ENCODE measurements at places on chromosomes 6 and 20.
A peak's percentile ranks its signal among the peaks of the same experiment; 100 is the strongest.

DNA sequence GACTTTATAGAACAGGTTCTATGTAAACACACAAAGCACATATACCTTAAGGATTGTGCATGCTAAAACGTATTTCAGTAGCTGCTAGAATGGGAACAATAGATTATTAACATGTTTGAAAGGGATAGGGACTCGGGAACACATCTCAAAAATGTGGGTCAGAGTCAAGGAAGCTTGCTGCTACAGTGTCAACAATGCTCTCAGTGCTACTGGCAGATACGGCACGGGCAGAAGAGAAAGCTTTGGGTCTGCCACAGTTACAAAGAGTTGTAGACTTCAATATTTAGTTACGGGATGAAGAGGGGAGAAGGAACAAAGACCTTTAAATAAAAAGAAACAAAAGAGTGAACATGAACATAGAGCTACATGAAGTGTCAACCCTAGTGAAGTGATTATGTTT is 170.5 kb downstream of the BACH2 start:
- DNase-seq, result no peak

GRCh38 chr6:75516757-75517156 is 23.2 kb upstream of the FILIP1 start:
- DNase-seq, result no peak

GRCh38 chr20:2746636-2747265 is 53.7 kb downstream of the CPXM1 start:
- DNase-seq, result no peak

DNA sequence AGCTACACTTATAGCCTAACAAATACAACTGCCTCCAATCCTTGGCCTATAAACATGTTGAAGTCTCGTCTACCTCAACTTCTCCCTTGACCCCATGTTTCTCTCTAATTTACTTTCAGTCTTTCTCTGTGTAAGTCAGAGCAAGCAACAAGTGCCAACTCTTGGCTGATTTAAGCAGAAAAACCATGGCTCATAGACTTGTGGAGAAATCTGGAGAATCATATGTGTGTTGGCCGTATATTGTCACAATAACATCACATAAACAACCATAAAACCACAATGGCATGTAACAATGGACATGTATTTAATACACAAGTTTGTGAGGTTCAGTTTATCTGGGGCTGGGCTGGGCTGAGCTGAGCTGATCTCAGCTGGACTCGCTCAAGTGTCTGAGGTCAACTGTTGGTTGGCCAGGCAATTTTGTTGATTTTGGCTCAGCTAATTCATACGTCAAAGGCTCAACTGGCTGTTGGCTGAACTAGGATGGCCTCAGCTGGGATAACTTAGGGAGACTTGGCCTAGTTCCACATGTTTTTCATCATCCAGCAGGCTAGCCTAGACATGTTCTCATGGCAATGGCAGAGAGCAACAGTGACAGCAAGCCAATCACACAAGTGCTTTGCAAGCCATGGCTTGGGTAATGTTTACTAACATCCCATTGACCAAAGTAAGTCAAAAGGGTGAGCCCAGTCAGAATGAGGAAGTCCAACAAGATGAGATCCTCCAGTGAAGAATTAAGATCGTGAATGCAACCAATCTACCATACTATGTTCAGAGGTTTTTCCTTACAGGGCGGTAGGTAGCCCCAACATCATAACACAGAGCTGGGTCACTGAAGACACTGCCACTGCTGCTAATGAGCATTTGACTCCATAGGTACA is 12.9 kb upstream of the TBC1D22B start:
- peak; percentile 99 for DNase-seq

DNA sequence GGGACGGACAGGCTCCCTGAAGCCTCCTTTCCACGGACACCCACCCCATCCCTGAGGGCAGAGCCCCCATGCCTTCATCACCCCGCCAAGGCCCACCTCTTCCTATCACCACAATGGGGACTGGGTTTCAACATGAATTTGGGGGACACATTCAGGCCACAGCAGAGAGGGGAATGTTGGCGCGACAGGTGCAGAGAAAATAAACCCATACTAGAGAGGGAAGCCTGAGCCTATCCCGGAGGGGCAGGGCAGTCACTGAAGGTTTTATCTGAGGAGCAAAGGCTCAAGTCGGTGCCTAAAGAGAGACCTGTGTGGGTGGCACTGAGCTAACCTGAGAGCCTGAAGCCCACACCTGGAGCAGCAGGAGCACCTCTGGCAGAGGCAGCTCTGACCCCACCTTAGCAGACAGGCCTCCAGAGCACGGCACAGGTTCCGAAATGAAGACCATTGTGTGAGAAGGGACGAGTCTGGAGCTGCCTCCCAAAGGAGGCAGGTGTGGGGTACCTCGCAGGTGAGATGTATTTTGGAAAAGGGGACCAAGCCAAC is 180.6 kb upstream of the PDE10A start:
- DNase-seq, result no peak

GRCh38 chr6:6812427-6812826 is 223.9 kb downstream of the LY86 start:
- no peak for DNase-seq

GRCh38 chr6:66897576-66897975 is 1190.5 kb upstream of the EYS start:
- DNase-seq, result peak; percentile 1

DNA sequence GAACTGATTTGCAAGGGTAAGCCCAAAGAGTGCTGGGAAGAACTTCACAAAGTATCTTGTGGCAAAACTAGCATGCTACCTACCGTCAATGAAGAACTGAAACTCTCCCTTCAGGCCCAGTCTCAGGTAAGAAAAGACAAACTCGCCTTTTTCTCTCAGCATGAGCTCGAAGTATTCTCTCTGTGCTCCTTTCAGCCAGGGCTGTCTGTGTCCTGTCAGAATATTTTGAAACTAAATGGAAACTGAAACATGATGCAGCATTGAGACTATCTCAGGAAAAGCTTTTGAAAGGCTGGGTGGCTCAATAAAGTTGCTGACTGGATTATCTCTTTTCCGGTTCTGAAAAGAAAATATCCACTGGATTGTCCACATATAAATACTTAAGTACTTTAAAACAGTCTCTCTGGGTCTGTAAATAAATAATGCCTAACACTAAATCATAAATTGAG is 696 bp downstream of the CALHM5 start:
- peak; percentile 59 for DNase-seq

Measured in muscle of leg (tissue), 16 donors.